IPS-NIHi11 (cell line): ENCODE measurements at places on chromosomes 6 and 20.

DNA sequence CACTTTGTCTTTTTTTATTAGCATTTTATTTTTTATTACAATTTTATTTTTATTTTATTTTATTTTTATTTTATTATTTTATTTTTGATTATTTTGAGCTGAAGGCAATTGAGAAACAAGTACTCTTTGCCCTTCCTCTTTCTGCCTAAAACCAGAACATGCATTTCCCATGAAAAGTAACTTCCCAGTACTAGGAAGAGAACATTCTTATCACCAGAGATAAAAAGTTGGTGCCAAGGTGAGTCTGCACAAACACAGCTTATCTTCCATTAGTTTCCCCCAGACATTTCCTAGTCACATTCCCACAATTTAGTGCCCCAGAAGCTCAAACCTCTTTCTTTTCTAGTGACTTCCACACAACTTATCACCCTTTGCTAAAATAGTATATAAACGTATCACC, 84.8 kb downstream of the CD24 start:
- DNase-seq = no peak

DNA sequence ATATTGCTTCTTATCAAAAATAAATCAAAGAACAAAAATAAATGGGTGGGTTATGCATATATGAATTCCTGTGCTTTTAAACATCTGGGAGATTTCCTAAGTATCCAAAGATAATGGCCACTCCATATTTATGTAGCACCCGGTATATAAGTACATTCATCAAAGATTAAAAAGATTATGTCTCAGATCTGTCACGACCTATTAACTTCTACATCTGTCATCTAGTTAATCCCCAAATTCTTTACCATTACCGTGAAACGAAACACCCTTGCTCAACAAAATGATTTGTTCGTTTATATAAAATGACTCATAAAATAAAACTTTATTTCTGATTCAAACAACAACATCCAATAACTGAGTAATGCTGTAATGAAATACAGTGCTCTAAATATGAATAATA, 64.8 kb upstream of the FOXQ1 start:
- DNase-seq = no peak

DNA sequence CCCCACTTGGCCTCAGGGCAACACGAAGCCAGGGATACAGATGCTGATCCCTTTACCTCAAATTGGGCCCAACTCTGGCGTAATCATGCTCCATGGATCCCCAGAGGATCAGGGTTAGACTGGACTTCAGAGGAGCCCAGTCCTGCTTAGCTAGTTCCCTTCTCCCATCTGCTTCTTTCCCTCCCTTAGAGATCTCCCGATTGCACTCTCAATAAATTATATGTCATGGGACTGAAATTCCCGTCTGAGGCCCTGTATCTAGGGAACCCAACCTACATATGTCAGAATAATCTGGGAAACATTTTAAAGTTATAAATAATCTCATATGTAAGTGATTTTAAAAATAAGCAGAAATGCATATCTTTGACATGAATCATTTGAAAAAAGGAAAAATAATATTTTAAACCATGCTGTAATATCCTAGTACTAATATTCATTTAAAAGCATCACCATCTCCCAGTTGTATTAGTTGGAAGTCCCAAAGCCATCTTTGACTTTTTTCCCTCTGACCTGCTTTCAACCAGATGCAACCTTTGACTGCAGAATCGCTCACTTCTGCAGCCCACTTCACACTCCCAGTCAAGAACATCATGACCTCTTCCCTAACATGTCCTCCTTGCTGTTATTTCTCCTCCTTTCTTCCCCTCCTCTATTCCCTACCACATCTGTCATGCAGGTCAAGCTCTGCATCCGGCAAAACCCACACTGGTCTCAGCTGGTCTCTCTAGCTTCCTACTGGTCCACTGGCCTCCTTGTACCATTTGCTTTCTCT, 393.6 kb downstream of the BTBD3 start:
- no peak for DNase-seq

DNA sequence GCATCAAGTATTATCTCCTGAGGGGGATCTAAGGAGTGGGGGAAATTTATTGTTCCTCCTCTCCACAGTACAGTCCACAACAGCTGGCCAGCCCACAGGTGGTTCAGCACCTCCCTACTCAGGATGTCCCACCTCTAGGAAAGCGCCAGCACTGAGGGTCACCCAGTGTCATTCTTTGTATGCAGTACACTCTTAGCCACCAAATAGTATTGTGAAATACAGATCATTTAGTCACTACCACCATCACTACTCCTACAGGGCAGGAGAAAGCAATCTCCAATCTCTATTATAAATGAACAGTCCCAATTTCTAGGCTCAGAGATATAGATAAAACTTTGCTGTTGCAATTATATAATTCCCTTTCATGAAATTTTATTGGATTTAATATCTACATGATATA, 6.3 kb upstream of the ZNF76 start:
- no peak for DNase-seq

DNA sequence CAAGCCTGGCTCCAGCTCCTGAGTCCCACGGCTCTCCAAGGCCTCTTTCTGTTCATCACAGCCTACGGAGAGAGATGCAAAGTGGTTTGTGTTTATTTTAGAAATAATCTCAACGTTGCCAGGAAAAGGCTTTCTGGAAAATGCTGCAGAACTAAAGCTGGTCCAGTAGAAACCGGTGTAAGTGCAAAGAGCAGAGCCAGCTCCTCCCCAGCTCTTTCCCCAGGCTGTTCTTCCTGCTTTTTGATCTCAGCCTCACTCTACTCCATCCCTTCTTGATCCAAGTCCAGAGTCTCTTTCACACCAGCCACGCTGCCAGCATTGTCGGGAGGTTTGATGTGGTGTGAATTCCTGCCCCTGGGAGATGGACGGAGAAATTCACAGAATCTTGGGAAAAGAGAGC, 69.8 kb downstream of the TMEM170B start:
- no peak for DNase-seq

DNA sequence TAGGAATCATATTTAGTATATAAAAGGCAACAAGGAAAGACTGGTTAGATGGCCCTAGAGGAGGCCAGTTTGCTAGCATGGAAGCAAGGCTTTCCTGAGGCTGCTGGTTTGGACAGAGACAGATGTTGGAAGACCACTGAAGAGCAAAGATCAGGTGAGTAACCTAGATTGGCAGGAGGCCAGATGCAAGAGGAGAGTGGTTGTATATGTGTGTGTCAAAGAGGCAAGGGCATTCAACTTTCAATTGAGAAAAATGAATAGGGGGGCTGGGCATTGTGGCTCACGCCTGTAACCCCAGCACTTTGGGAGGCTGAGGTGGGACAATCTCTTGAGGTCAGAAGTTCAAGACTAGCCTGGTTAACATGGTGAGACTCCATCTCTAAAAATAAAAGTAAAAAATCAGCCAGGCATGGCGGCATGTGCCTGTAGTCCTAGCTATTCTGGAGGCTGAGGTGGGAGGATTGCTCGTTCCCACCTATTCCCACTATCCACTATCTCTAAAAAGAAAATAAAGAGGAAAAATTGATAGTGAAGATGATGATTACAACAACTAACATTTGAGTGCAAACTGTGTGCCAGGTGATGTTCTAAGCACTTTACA, 79.8 kb downstream of the PRDM1 start:
- no peak for DNase-seq

DNA sequence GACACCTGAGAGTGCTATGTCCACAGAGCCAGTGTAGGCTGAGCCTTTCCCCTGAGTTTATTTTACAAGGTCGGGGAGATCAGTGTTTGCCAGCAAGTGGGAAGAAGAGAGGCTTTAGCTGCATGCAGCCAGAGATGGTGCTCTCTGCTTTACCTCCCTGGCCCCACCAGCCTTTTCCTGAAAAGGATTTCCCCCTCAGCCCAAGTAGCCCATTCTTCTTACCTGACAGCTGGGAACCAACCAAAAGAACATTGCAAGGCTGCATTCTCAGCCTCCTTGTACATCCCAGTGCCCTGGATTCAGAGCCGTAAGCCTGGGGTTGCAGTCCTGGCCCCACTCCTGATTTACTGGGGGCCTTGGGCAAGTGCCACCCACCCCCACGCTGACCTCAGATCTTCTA, 16.9 kb downstream of the SNPH start:
- DNase-seq = no peak

- peak; percentile 5 for DNase-seq
These were observed 4.9 kb downstream of the XPO5 start for GRCh38 chr6:43570876-43571441.

DNA sequence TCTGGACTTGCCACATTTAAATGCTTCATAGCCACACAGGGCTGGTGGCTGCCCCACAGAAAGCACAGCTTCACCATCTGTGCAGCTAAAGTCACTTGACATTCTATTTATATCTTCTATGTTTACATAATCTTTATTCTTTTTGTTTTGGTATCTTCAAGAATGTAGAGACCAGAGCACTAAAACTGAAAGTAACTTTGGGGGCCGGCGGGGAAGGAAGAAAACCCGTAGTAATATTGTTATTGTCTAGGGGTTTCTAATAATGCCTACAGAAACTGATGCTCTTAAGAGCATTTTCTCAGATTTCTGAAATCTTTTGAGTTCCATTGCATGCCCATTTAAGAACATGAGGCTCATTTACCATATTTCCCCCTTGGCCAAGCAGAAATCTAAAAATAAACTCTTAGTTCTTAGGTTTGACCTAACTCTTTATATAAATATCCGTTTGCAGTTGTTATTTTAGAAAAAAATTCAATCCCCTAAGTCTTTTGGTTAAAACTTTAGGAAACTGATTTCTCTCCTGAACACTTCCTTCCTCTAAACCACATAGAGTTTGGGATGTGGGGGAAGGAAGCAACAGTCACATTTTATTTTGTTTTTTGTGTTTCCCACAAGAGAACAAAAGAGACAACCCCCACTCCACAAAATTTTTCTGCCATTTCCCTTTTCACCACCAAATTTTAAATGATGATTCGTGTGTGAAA, 207.6 kb downstream of the OGFRL1 start:
- DNase-seq = no peak

- DNase-seq = no peak
These were observed 166.2 kb downstream of the EPM2A start for GRCh38 chr6:145569140-145569539.

DNA sequence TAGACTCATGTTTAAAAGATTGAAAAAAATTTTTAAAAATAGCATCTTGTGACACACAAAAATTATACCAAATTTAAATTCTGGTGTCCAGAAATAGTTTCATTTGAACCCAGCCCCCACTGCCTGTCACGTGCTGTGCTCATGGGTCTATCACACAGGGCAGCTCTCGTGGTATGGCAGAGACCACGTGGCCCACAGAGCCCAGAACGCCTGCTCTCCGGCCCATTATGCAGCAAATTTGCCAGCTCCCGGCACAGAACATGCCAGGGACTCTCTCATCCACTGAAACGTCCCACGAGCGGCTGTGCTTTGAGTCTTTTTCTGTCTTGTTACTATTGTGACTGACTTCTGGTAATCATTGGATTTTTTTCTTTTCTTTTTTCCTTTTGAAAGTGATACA, 224.3 kb downstream of the TTLL2 start:
- DNase-seq = no peak

- peak; percentile 98 for DNase-seq
These were observed 12.7 kb downstream of the ZCCHC3 start for GRCh38 chr20:309841-310644.

- DNase-seq = no peak
These were observed 17.4 kb downstream of the UBE2V1 start for GRCh38 chr20:50095476-50096078.
